Naive thymus-derived CD4-positive, alpha-beta T cell (primary cell): ENCODE measurements at places on chromosomes 1 and 21.

GRCh38 chr21:27326301-27326700 is 359.4 kb upstream of the ADAMTS5 start:
- DNase-seq = no peak

DNA sequence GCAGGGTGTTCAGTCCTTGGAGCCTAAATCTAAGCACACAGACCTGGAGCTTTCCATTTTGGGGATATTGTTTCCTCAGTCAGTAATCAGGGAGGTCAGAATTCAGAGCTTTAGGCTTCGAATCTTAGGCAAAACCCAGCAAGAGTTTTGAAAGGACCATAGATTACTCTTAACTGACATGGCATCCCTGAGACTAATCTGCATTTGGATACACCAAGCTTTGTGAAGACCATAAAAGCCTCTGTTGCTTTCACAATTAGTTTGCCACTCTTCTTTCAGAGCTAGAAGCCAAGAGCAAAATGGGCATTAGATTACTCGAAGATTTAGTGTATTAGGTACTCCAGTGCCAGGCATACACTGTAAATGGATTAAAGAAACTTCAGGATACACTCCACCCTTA is 131.8 kb upstream of the GREM2 start:
- DNase-seq = no peak

GRCh38 chr1:204466416-204467405 is 27.9 kb downstream of the PIK3C2B start:
- no peak for DNase-seq

DNA sequence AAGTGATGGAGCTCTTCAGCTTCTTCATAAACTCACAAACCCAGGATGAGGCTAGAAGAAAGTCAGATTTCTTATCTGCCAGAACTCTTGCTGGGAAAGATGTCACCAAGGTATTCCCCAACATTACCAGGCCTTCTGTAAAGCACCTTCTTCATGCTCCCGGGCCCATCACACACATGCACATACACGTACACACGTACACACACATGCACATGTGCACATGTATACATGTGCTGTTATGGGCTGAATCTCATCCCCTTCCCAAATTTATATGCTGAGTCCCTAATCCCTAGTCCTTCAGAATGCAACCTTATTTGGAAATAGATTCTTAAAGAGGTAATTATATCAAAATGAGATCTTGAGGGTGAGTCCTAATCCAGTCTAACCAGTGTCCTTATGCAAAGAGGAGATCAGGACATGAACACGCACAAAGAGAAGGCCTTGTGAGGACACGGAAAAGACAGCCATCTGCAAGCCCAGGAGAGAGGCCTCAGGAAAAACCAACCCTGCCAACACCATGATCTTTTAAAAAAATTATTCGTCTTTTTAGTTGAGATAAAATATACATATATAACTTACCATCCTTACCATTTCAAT is 76.4 kb upstream of the LYST start:
- no peak for DNase-seq

DNA sequence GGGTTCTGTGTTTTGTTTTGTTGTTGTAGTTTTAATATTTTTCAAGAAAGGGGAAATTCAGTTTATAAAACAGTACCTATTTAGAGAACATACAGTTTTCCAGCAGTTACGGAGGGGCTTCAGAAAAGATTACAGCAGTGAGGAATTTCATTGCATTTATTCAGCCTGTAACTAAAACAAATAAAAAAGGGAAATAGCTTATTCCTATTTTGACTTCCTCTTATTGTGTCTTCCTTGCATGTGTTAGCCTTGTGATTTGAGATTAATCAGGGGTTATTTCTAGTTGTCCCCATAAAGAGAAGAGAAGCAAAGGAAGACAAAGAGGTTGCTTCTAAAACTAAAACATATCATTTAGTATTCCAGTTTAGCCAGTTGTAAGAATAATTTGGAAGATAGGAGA is 35.0 kb downstream of the CTTNBP2NL start:
- DNase-seq = no peak

DNA sequence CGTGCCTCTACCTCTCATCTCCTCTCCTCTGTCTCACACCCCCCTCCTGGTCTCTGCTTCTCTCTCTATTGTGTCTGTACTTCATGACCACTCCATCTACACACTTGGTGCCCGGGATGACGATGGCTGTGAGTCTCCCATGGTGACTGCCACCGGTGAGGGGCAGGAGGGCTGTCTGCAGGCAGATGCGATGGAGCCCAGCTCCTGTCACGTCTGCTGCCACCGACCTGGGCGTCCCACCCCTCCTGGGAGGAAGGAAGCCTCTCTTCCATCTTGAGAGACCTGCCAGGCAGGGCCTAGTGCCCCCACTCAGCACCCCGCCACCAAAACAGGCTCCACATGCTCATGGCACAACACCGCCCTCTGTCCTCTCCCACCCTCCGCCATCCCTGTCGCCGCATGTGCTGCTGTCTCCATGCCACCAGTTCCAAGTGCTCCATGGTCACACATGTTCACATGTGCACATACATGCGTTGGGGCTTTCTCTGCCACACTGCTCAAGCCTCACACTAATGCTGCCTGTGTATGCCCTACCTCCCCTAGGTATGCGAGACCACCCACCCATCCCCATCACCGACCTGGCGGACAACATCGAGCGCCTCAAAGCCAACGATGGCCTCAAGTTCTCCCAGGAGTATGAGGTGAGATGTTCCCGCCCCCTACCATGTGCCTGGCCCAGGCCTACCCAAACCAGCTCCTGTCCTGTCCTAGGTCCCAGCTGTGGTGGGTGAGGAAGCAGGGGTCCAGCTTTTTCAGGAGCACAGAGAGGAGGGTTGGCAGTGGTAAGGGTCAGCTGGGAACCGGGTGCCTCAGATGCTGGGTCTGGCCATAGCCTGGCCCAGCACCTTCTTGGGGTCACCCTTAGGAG is 36.6 kb upstream of the KDM4A start:
- no peak for DNase-seq

GRCh38 chr1:38138498-38139233 is 92.1 kb upstream of the POU3F1 start:
- no peak for DNase-seq

- no peak for DNase-seq
Observed at GRCh38 chr1:229217716-229218115, 53.2 kb upstream of the RAB4A start.

DNA sequence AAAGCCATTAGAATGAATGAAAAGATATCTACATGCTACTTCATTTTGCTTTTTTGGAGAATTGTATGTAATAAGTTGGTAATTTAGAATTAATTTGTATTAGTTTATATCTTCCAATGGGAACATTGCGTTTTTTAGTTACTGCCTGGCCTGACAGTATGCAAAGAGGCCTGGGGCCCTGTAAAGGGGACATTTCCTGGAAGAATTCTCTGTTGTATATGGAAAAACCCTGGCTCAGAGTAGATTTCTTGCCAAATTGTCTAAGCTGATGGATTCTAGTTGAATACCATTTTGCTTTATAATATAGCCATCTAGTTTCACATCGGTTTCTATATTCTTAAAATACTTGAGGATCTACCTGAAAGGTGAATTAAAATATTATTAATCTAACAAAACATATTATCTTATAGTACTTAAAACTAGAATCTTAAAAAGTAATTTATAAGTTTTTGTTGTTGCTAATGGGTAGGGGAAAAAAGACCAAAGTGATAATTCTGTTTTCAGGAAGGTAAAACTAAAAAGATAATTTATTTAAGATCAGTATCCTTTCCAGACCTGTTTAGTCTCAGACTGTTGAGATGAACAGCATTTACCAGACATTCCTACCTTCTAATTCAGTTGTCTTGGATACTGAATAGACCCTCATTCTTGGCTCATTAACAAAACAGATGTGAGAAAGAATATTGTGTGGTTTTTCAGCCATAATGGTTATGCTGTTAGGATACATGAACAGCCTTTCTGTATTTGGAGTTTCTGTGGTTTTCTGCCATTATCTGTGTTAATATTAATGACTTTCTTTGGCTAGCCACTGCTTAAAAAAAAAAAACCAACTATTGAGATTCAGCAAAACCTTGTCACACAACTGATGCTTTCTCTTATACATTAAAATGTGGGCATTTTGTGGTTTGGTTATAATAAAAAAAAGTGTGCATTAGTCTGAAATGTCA is 4.8 kb downstream of the AGO3 start:
- no peak for DNase-seq

- DNase-seq = no peak
Observed at GRCh38 chr1:111129376-111129775, 10.5 kb downstream of the DRAM2 start.

GRCh38 chr1:24294716-24295371 is 24.3 kb upstream of the GRHL3 start:
- DNase-seq = no peak

- no peak for DNase-seq
Observed at GRCh38 chr1:1156140-1157032, 17.3 kb upstream of the TTLL10 start.
